Adrenal gland (tissue), 19 donors: ENCODE measurements at places on chromosomes 6 and 20.

- DNase-seq: no peak
Observed at GRCh38 chr20:9211016-9211760, 142.3 kb downstream of the PLCB4 start.

DNA sequence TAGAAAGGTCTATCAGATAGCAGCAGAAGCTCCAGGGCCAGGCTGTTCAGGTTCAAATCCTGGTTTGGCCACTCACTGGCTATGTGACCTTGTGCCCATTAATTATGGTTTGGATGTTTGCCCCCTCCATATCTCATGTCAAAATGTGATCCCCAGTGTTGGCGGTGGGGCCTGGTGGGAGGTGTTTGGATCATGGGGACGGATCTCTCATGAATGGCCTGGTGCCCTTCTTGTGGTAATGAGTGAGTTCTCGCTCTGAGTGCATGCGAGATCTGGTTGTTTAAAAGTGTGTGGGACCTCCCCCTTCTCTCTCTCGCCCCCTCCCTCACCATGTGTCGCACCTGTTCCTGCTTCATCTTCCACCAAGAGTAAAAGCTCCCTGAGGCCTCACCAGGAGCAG lies 240.9 kb downstream of the LRFN2 start:
- no peak for DNase-seq

GRCh38 chr20:34569598-34569997 lies 11.1 kb downstream of the MAP1LC3A start:
- no peak for DNase-seq

DNA sequence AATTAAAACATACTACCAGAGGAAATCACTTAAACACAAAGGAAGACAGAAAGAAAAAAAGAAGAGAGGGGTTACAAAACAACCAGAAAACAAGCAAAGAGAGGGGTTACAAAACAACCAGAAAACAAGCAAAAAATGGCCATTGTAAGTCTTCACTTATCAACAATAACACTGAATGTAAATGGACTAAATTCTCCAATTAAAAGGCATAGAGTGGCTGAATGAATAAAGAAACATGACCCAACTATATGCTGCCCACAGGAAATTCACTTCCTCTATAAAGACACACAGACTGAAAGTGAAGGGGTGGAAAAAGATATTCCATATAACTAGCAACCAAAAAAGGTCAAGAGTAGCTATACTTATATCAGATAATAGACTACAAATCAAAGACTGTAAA lies 180.0 kb downstream of the WDR27 start:
- no peak for DNase-seq

DNA sequence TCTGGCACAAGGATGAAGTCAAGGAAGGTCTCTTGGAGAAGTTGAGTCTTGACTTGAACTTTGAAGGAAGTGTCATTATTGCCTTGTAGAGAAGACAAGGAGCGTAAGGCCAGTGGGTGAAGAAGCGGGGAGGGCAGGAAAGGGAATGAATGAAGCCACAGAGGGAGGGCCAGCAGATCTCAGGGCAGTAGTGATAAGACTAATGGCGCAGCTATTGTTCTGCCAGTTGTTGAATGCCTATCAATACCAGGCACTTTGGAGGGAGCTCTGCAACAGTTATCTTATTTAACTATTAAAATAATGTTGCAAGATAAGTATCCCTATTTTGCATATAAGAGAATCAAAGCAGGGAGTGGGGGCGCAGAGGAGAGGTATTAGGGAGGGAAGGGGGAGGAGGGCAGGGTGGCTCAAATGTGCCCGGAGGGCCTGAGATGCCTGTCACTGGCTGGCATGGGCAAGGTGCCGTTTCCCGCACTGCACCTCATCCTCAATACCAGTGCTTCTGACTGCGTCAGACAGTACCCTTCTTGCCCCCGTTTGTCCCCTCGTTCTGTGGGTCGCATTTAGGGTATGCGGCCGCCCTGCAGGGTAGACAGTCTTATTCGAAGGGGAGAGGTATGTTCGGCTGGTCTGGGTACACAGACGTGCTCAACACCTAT lies 109.8 kb downstream of the ZDHHC14 start:
- no peak for DNase-seq

DNA sequence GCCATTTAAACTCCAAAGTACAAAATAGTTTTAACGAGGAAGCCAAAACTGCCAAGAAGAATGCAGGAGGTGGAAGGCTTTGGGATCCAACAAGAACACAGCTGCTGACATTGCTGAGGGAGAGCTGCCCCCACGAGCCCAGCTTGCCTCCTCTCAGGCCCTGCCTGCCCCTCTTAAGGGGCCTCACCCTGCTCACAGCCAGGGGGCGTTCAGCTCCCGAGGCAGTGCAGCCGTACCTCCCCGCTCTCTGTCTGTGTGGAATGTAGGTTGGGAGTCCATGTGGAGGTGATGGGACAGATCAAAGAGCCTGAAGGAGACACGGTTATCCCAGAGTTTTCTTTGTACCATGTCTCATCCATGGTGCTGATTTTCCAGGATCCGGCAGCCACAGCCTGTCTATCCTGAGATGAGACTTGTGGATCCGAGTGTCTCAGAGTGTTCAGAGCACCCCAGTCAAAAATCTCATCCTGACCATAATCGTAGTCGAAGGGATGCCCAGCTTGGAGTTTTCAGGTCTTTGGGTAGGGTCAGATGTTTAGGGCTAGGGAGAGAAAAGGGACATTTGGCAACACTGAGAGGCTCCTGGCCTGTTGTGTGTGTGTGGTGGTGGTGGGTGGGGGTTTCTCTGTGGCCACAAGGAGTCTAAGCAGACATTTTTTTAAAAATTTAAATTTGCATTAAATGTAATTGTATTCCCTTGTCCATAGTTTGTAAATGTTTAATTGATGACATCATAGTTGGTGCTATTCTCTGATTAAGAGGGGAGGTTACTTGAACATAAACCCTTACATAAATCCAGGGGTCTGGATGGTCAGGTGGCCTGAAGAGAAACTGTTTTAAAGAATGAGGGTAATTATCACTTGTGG lies 111.4 kb upstream of the CLDN20 start:
- no peak for DNase-seq
